ENCODE measurements at places on chromosomes 3 and 15. TPM values are rescaled to one million over a fixed set of nuclear protein-coding genes. Genes with fewer than 3 reads are reported as not detected.

DNA sequence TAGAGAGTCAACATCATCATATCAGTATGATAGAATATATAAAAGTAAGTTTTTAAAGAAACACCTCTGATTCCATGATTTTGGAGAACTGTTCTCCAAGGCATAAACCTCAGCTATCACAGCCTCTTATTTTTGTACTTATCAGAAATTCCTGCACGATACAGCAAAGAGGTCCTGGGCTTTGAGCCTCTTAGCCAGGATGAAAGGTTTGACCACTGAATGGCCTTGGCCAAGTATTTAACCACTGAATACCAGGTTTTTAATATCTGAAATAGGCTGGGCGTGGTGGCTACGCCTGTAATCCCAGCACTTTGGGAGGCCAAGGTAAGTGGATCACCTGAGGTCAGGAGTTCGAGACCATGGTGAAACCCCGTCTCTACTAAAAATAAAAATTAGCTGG lies 1.9 kb upstream of the FAM174B start:
- DNase-seq, result no peak

DNA sequence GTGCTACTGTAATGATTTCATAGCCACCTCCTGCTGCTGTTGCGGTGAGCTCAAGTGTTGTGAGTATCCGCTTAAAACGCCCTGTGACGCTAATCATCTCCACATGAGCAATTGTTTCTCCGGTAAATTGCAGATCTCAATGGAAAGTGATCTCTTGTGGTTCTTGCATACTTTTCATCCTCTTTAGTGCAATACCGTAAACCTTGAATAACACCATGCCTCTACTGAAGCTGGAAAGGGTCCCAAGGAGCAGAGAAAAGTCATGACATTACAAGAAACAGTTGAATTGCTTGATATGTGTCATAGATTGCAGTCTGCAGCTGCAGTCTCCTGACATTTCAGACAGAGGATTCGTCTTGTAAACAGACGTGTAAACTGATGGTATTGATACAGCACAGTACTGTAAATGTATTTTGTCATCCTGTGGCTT lies 6.0 kb upstream of the CEMIP start:
- DNase-seq, result no peak

- no peak for DNase-seq
Observed at GRCh38 chr3:175108613-175109151, 249.5 kb downstream of the NAALADL2 start.

DNA sequence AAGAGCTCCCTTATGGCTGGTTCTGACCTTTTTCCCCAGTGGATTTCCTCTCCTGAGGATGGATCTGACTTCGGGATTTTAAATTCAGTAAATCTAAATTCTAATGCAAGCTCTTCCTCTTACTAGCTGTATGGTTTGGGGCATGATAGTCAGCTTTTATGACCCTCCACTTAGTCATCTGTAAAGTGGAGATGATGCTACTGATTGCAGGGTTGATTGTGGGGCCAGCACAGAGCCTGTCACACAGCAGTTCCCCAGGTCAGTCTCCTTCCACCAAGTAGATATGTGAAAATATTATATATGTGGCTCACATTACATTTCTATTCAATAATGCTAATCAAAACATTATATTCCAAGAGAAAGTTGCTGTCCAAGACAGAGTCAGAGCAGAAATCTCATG lies 141.3 kb upstream of the UBE2E1 start:
- DNase-seq, result no peak

DNA sequence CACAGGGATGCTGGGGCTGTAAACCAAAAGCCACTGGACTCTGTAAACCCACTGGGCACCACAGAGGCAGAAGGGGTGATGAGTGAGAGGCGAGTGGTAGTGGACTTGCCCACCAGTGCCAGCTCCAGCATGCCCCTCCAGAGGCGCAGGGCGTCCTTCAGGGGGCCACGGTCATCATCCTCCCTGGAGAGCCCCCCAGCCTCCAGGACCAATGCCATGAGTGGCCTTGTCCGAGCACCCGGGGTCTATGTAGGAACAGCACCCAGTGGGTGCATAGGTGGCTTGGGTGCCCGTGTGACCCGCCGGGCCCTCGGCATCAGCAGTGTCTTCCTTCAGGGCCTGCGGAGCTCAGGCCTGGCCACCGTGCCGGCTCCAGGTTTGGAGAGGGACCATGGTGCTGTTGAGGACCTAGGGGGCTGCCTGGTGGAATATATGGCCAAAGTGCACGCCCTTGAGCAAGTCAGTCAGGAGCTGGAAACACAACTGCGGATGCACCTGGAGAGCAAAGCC lies at the start of gene BFSP2:
BFSP2 (plus strand) TSS at position 51 of the 510 bp plus-strand sequence; CDS start at position 79, 28 bp downstream.
- no peak for DNase-seq

DNA sequence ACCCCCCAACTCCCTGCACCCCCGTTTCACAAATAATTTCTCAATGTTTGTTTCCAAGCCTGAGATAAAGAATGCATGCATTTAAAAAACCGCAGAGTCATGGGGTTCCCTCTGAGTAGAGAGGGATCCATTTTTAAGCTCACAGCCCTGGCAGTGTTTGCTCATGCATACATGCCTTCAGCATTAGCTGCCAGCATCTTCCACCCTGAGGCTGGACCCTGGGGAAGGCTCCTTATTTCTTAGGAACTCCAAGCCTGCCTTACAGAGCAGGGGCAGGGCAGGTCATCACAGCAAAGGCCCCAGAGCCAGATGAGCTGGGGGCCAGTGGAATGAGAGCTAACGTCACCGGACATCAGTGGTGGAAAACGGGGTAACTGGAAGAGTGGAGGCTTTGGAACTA lies 31.3 kb downstream of the TLE3 start:
- DNase-seq, result no peak

- no peak for DNase-seq
Observed at GRCh38 chr3:32392536-32393302, 1.1 kb downstream of the CMTM7 start.

GRCh38 chr3:49076646-49077045 lies 17.2 kb downstream of the QRICH1 start:
- no peak for DNase-seq

- no peak for DNase-seq
Observed at GRCh38 chr15:89018207-89018606, 70.0 kb upstream of the ABHD2 start.

DNA sequence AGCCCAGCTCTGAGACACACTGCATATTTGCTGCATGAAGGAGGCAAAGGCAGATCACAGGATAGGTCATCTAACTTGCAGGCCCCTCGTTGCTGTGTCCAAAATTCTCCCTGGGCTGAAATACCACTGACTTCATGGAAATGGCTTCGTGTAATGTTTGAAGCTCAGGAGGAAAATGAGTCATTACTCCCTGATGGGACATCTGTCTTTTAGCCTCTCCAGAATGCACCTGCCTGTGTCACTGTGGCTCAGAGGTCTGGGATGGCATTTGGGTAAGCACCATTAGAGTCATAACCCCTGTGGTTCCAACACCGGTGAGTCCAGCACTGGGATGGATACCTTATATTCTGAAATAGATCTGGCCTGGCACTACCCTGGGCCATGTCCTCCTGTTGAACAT lies 51.5 kb downstream of the IL12A start:
- no peak for DNase-seq

GRCh38 chr15:48090666-48091065 lies 30.1 kb upstream of the SLC24A5 start:
- DNase-seq, result no peak

DNA sequence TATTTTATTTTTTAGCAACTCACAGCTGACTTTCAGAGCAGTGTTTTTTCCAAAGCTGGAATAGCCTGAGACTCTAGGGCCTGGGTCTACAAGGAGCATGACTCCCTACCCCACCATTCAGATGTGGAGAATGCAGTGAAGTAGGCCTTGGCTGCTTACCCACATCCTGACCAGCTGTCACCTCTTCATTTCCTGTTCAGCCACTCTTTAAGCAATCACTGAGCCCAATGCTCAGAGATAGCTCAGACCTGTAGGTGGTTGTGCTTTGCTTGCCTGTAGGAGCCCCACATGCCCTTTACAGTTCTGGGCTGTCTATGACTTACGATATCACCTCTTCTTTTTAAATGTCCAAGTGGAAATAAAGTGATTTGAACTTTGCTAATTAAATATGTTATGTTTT lies 148.1 kb downstream of the NEK11 start:
- DNase-seq, result no peak

GRCh38 chr3:181757694-181758306 lies 46.1 kb downstream of the SOX2 start:
- DNase-seq, result no peak

- no peak for DNase-seq
Observed at GRCh38 chr3:110327870-110328269, 743.7 kb upstream of the NECTIN3 start.

GRCh38 chr3:127422663-127423375 lies 135.0 kb upstream of the PRR20G start:
- DNase-seq, result no peak

GRCh38 chr3:191342006-191342405 lies 11.7 kb upstream of the UTS2B start:
- no peak for DNase-seq

DNA sequence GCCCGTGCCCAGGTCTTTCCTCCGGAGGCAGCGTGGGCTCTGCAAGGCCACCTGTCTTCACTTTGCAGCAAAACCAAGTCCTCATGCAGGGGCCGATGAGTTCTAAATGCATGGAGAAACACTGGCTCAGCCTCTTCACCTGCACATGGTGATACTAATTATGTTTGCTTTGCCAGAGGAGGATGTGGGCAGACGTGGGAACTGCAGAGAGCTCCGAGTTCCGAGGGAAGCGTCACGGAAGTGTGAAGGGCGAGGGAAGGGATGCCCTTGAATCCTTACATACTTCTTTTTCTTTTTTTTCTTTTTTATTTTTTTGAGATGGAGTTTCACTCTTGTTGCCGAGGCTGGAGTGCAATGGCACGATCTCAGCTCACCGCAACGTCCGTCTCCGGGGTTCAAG lies 74.8 kb downstream of the GABRG3 start:
- no peak for DNase-seq

- no peak for DNase-seq
Observed at GRCh38 chr3:31448882-31449243, 83.9 kb upstream of the STT3B start.

- no peak for DNase-seq
Observed at GRCh38 chr15:83977992-83978391, 257.6 kb upstream of the GOLGA6L4 start.

GRCh38 chr3:37944391-37944842 lies 46.2 kb upstream of the VILL start:
- DNase-seq, result no peak

FBXL22 gene
- total RNA-seq, result 0.81 TPM

ZPLD1 gene
- not detected for total RNA-seq

TMED3 gene
- 19.6 TPM for total RNA-seq

GOLGA8T gene
- 0.17 TPM for total RNA-seq

KBTBD8 gene
- 12.0 TPM for total RNA-seq

ITIH1 gene
- total RNA-seq, result not detected

SLC38A3 gene
- 0.78 TPM for total RNA-seq

CHMP2B gene
- total RNA-seq, result 24.3 TPM

TM4SF1 gene
- total RNA-seq, result not detected

Data from T-helper 17 cell (primary cell).